ENCODE measurements at places on chromosomes 1 and 21. TPM values are rescaled to one million over a fixed set of nuclear protein-coding genes. Genes with fewer than 3 reads are reported as not detected.

The XCL2 gene
- total RNA-seq: 1.7 TPM

The RRP1 gene
- total RNA-seq: 26.1 TPM

The HES2 gene
- total RNA-seq: 38.8 TPM

The TCEA3 gene
- total RNA-seq: 163 TPM

The MAP3K21 gene
- total RNA-seq: 18.7 TPM

The ADAMTS4 gene
- 11.9 TPM for total RNA-seq

The SPRR2E gene
- not detected for total RNA-seq

The PLPPR4 gene
- 0.37 TPM for total RNA-seq

The STUM gene
- total RNA-seq: 2.7 TPM

The NBPF9 gene
- 15.7 TPM for total RNA-seq

GRCh38 chr1:100649146-100649545 is 70.4 kb upstream of the VCAM1 start:
- no peak for DNase-seq

DNA sequence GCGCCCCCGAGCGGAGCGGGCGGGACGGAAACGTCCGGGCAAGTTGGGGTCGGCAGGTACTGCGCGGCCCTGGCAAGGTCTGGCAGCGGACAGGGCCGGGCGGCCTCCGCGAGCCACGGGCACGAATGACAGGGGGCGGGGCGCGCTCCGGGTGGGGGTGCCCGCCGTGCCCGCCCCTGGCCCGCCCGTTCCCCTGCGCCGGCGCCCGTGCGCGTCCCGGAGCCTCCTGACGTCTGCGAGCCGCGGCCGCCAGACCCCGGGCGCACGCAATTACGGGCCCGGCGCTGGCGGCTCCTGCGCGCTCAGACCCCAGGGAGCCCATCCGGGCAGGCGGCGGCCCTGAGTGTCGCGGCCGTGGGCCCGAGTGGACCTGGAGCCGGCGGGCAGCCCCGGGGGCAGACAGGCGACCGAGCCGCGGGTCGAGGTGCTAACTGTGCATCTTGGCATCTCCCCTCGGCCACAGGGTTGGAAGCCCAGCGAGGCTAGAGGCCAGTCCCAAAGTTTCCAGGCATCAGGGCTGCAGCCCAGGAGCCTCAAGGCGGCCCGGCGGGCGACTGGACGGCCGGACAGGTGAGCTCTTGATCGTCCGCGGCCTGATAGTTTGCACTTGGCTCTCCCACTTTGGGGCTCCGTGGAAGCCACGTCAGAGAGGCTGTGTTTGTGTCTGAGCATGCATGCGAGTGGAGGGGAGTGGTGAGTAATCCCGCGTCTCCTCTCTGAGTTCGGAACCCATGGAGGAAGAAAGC is 918 bp downstream of the MIB2 start:
- DNase-seq: peak; percentile 69

DNA sequence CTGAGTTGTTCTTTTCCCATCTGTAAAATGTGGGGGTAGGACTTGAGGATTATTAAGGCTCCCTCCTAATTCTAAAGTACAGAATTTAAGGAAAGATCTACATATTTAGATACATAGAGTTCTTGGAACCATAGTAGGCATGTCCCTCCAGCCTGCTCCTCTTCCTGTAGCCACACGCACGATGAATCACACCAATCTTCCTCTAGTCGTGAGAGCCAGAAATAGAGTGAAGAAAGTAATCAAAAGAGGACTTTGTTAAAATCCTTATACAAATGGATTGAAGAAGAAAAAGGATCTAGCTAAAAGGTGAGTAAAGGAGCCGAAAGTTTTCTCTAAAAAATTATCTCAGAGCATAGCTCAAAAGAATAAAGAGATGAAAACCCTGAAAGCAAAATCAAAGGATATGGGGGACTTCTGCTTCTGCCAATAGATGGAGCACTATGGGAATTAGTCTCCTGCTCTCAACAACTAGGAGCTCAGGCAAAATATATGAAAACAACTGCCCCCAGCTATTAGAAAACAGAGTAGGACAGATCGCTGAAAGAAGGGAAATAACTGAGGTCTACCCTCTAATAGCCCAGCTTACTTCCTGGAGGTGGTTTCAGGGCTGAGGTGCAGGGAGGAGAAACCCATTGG is 8.5 kb downstream of the C1orf141 start:
- DNase-seq: no peak

GRCh38 chr1:80565406-80565805 is 1235.3 kb upstream of the ADGRL2 start:
- no peak for DNase-seq

DNA sequence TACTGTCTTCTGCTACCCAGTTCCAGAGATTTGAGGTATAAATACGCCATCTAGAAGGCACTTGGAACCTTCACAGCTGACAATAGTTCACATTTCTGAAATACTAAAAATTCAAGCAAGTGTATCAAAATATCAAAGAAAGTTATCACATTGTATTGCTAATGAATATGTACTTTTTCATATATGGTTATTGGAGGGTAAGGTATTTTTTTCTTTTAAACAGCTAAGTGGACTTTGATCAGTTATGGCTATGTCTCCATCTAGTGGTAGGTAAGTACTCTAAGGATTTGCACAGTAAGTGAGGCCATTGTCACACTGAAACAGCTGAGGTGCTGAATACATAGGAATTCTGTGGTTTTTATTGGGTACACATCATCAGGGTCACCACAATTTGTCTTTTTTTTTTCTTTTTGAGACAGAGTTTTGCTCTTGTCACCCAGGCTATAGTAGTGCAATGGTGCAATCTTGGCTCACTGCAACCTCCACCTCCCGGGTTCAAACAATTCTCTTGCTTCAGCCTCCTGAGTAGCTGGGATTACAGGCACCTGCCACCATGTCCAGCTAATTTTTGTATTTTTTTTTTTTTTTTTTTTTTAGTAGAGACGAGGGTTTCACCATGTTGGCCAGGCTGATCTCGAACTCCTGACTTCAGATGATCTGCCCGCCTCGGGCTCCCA is 49.1 kb upstream of the CR2 start:
- DNase-seq: no peak

DNA sequence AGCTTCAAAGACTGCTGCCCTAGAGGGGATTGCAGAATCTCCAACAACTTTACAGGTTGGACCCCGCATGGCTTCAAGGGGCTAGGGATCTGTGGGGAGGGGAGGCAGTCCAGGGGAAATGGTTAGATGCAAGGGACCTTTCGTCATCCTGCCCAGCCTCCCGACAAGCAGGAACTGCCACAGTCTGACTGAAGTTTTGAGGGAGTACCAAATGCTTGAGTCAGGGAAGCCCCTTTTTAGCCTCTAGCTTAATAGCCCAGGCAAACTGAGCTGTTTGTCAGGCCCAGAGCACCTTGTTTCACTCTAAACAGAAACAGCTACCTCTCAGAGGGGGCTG is 1.1 kb downstream of the TOR3A start:
- DNase-seq: no peak

DNA sequence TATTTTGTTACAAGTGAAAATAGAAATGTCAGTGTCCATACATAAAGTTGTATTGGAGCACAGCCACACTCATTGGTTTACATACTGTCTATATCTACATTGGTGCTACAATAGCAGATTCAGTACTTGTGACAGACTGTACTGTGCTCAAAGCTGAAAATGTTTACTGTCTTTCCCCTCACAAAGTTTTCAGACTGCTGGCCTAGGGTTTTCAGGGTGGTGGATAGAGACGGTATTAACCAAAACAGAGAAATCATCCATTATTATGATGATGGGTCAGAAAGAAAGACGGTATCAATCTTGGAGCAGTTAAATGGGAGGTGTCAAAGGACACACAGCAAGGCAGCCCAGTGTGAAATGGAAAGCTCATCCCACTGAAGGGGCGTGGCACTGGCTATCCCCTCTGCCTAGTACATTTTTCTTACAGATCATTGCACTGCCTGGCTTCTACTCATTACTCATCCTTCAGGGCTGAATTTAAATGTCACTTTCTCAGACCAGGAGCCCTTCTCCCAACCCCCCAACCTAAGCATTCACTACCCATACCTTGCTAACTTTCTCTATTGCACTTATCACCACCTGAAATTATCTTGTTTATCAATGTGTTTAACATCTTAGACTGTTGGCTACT is 10.2 kb downstream of the JAK1 start:
- no peak for DNase-seq

DNA sequence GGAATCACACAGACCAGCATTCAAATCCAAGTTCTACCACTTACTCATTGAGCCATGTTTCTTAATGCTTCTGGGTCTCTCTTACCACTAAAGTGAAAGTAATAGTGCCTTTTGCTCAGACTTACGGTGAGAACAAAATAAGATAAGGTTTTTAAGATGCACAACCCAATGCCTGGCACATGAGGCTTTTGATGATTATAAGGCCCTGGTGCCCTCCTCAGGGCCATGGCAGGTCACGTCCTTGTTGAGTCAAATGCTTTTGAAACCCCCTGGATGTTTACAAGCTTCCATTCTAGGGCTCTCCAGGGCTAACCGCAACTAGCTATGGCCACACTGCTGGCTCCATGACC is 76.0 kb downstream of the TENT5C start:
- DNase-seq: no peak

DNA sequence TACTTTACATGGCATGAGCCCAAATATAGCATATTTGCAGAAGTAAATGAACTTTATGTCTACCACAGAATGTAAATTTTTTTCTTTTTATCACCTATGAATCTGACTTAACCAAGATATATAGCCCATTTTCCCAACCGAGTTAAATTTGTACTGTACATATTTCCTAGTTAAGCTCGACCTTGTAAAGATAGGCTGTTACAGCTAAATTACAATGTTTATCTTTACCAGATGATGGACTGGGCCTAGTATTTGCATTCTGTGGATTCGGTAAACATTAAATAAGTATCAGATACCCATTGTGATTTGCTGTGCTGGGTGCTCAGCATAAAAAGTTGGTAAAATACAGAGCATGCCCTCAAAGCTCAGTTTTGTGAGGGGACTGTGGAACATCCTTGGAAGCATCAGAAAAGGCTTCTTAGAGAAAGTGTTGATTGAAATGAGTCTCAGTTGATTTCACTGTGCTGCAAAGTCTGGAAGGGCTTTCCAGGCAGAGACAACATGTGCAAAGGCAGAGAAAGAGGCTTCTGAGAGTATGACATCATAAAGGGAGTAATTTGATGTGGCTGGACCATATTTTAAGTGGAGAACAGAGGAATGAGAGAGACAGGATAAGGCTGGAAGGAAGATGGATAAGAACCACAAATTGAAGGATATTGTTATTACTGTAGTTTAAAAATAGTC is 27.4 kb downstream of the MORC3 start:
- DNase-seq: no peak

DNA sequence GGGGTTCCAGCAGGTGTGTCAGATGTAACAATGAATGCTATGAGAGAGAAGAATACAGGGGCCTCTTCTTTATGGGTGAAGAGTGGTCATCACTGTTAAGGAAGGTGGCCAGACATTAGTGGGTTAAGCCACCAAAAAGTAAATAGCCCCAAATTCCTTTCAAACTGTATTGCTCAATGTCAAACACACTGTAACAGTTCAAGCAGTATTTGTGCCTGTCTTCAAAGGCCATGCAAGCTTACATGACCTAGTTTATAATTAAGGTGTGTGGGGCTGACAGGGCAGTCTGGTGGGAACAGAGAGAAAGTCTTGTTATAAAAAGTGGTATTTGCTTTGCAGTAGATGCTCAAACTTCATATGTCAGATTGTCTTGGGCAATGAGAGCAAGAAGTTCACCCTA is 18.5 kb downstream of the CHIT1 start:
- DNase-seq: no peak

GRCh38 chr1:21552715-21553114 is 43.5 kb downstream of the ALPL start:
- DNase-seq: no peak

DNA sequence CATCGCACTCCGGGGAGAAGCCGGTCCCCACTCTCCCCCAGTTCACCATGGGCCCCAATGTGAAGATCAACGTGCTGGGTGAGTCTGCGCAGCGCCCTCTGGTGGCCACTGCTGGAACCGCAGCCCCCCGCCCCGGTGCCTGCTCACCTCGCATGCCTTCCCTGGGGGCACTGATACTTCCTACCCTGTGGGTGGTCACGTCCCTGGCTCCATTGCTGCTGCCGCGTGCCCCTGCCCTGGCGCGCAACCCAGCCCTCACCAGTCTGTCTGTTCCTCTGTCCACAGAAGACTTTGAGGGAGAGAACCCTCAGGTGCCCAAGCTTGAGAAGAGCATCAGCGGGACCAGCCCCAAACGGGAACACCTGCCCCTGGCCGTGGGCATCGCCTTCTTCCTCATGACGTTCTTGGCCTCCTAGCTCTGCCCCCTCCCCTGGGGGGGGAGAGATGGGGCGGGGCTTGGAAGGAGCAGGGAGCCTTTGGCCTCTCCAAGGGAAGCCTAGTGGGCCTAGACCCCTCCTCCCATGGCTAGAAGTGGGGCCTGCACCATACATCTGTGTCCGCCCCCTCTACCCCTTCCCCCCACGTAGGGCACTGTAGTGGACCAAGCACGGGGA is 7.6 kb downstream of the EFNA3 start:
- DNase-seq: peak; percentile 80

DNA sequence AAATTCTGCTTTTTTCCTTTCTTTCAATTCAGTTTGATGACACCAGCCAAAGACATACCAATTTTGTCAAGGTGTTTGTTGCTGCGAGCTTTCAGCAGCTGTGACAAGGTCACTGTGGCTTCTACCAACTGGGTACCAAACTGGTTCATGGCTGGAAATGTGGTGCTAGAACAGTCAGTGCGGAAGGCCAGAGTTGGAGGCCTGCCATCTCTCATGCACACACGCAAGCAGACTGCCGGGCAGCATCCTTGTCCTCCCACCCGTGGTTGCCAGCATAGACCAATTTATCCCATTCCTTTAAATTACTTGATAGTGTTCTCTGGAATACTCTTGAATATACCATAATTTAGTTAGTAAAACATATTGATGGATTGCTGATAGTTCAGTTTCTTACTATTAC is 79.9 kb upstream of the GPR52 start:
- no peak for DNase-seq

GRCh38 chr1:84541679-84542078 is 32.6 kb downstream of the CTBS start:
- DNase-seq: no peak

DNA sequence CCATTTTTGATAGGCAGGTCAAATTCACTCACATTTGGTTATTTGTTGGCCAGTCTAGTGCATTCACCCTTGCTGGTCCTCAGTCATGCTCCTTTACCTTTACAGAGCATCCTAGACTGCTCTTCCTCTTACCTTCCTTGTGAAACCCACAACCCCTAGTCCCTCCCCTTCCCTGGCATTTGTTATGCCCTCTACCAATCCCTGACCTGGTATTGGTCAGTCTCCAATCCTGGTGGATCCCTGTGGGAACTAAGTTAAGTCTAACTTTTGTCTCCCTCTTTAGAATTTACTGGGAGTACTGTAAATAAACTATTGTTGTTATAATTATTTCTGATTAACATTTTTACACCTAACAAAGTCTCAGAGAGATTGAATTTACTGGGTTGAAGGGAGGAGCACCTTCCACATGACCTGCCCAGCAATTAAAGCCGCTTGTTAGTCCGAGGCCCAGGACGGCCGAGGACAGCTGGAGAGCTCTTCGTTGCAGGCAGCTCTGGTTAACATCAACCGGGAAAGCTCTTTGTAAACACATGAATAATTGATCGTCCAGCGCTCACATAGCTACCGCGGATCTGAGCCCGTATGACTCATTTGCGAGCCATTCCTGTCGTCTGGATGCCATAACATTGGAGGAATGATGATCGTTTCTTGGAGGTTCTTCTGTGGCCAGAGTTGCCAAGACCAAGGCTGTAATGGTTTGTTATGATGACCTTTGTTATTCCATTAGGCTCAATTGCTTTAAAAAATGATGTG is 31.9 kb downstream of the MTARC1 start:
- DNase-seq: peak; percentile 49

GRCh38 chr1:171645553-171646248 is 6.8 kb downstream of the MYOC start:
- DNase-seq: peak; percentile 61
